ENCODE measurements at places on chromosomes 7 and 10.

DNA sequence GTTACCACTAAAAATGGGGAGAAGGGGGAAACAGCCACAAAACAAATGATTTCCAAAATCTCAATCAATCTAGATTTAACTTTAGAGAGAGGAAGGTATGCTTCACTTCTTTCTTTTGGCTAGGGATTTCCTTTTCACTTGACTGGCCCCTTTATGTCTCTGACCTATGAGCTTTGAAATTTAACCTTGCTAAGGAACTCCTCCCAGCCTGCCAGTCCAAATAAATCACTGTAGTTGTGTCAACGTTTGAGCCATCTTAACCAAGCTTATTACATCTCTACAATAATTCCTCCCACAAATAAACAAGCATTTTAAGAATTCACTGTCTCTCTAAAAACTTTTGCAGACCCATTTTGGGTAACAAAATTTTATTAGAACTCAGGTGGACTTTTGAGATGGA, 315.5 kb upstream of the CELF2 start:
- no peak for DNase-seq

DNA sequence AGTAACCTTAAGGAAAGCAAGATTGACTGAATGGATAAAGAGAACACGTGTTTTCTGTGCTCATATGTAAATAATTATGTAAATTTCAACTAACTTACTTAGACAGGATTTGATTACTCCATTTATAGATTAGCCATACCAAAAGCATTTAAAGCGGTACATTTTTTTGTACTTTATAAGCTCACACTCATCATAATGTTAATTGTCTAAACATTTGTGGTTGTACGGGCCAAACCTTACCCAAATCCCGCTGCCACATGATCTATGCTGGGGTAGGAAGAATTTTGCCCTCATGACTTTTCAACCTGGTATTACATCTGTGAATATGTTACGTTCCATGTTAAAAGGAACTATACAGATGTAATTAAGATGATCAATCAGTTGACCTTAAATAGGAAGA, 29.1 kb downstream of the MKX start:
- DNase-seq: no peak

DNA sequence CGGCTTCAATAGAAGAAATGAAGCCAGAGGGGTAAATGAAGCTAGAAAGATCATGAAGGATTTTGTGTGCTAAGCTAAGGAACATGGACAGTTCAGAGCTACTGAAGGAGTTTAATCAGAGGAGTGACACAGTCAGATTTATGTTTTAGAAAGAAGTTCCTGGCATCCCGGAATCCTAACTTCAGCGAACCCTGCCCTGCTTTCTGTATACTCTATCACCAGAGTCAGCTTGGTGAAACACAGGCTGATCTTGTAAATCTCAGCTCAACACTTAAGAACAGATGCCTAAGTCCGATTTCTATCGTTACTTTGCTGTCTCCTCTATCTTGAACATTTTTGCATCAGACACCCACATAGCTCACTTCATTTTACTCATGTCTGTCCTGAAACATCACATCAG, 9.1 kb downstream of the AHR start:
- DNase-seq: no peak

GRCh38 chr10:28920091-28920490, 242.8 kb downstream of the BAMBI start:
- DNase-seq: no peak

- DNase-seq: no peak
Observed at GRCh38 chr7:47480576-47481538, 101.1 kb downstream of the TNS3 start.

GRCh38 chr10:103127241-103127640, 65.8 kb downstream of the NT5C2 start:
- DNase-seq: no peak

DNA sequence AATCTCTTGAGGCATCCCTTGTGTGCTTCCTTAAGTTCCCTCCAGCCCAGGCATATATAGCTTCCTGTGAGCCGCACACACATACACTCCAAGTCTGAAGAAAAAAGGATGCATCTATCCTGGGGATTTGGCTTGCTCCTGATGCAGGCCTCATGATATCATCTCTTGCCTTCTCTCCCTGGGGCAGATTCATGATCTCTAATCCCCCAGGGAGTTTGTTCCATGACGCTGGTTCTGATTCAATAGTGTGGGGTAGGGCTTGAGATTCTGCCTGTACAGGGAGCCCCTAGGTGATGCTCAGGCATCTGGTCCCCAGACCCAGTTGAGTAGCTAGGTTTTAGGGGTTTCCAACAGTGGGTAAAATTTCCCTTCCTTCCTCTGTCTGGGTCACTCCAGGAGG, 1.5 kb downstream of the PON1 start:
- no peak for DNase-seq

DNA sequence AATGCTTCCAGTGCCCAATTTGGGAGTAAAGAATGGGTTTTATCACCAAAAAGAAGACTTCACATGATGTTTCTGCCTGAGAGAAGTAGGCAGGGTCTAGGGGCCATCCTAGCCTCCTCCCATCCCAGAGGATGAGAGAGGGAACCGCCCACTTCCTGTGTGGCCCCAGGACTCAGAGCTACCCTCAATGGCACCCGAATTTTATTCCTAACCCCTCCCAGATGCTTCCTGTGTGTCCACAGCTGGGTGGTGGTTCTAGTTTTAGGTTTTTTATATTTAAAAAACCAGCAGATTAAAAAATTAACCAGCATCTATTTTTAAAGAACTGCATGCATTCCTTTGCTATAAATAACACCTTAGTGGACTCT, 583.5 kb downstream of the PTPRN2 start:
- DNase-seq: no peak

- no peak for DNase-seq
Observed at GRCh38 chr7:154931906-154932305, 71.0 kb downstream of the PAXIP1 start.

- DNase-seq: no peak
Observed at GRCh38 chr7:80815733-80816132, 103.1 kb downstream of the SEMA3C start.

- DNase-seq: no peak
Observed at GRCh38 chr7:85474234-85474633, 287.4 kb upstream of the SEMA3D start.

GRCh38 chr7:23469150-23469960, 936 bp downstream of the IGF2BP3 start:
- no peak for DNase-seq

DNA sequence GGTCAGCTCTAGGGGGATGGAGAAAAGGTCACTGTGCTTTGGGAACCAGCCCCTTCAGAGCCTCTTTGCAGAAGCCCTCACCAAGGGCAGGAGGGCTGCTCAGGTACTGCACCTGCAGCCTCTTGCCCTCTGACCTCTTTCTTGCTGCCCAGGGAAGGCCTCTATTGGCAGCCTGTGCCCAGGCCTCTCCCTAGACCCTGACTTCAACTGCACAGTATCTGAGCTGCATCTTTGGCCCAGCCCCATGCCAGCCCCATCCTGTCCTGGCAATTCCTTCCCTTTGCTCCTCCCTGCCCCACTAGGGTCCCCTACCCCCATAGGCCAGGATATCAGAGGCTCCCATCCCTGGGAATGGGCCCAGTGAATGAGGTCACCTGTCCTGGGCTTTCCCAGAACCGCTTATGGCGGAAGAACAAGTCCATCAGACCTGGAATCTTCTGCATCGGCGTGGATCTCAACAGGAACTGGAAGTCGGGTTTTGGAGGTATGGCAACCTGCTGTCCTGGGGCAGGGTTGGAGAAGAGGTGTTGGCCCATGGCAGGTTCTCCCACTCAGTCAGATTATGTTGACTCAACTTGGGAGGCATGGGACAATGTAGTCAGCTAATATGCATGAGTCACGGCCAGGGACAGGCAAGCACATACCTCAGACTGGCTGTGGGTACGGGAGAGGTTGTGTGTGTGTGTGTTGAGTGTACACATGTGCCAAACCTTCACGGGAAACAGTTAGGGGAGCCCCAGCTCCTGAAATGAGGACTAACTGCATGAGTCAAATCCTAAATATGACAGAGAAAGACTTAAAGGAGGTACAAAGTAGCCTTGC, 17.1 kb upstream of the CPA1 start:
- no peak for DNase-seq

- no peak for DNase-seq
Observed at GRCh38 chr7:139722604-139723003, 55.2 kb downstream of the HIPK2 start.

- no peak for DNase-seq
Observed at GRCh38 chr7:141071855-141072547, 1.9 kb upstream of the TMEM178B start.

DNA sequence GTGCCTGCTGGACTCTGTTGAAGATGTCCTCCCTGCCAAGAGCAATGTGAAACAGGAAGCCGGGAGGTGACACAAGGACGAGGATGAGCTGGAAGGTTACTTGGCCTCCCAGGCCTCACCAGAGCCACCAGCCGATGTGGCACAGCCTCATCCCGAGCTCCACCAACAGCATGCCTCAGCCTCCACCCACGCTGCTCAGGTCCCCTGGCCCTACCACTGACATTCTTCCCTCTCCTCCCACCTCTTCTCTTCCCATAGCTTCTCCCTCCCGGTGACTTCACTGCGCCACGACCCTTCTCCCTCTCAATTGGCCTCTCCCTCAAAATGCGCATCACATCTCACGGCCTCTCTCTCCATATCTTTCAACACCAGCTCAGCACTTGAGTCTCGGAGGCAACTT, 249.9 kb downstream of the SKAP2 start:
- no peak for DNase-seq

GRCh38 chr10:128777342-128777741, 651.1 kb upstream of the MKI67 start:
- DNase-seq: no peak

DNA sequence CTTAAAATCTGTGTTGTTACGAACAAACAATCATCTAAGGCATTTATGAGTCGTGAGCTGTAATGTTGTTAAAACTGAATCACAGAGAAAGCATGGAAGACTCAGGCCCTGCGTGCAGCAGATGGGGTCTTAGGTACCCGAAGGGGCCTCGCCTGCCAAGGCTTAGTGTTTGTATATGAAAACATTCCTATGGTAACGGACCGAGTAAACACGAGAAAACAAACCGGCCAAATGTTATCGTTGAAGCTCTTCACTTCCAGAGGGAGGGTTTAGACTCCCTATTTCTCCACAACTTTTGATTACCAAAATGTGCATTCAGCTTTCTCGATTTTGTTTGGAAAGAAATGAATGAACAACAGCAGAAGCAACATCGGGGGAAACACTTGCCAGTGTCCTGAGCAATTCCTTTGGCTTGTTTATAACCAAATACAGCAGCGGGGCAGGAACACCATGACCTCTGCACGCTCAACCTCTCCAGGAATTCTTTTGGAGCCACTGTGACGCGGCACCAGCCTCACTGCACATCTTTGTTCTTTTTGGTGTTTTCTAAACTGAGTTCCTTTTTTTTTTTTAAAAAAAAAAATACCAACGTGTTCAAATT, 121.6 kb upstream of the KLF6 start:
- no peak for DNase-seq

DNA sequence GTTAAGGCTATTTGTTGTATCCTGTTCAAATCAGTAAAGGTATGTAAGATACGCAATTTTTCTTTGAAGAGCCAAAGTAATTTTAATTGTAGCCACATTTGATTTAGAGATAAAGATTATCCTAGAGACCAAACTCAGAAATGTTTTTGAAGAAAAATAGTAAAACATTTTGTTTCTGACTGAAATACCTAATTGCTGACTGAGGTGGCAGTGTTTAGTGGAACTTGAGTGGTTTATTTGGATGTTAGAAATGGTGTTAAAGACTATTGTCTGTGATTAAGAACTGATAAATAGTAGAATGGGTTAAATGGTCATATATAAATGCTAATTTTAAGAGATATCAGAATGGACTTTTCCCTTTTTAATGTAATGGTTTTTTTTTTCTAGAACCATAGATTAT, 15.3 kb downstream of the EDRF1 start:
- no peak for DNase-seq

- no peak for DNase-seq
Observed at GRCh38 chr7:92268921-92269320, 23.1 kb downstream of the ANKIB1 start.

DNA sequence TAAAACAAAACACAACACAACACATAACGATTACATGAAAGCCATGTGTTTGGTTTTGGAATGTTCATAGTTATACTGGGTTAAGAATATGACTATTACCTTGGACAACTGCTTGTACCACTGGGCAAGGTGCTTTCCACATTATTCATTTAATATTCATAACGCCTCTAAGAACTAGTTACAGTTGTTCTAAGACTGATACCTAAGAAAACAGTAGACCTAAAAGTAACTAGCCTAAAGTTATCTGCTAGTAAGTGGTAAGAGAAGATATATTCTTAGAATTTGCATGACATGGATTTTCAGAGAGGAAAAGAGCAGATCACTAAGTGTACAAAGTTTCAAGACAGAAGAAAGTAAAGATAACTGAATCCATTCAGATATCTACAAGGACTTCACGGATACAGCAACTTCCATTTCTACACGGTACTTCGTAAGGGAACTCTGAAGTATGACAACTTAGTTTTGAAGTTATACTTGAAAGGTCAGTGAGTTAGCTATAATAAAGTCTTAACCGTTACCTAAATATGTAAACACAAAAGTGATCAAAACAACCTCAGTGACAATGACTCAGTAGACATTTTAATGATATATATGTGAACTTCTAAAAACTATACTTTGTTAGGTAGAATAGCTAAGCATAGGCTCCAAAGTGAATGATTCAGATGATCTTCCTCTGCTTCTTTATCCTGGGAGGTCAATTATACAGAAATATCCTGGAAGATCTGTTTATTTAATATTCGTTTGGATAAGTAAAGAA, 65.1 kb downstream of the MINDY3 start:
- DNase-seq: no peak

DNA sequence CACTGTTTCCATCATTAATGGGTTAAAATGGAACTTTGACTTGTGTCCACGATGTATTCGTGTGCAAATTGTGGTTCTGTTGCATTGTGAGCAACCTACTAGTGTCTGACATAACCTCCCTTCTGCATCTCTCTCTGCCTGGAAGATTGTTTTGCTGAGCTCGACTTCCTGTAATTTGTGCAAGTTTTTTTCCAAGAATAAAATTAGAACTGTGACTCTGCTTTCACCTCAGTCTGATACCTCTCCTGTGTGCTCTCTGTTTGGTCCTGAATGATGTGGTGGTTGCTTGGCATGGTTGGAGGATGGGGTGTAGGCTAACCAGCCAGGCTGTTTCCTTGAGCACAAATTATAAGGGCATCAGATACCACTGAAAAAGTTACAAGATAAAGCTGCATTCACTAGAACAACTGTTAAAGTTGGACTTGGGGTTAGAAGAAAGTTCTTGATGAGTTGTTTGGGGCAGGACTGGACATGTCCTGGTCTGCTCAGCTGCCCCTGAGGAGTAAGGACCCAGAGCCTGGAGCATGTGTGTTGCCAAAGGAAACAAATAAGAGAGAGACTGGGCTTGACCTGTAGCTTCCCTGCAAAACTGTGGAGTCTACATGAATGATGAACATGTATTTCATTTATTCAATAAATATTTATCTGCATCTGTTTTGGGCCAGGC, 1.9 kb upstream of the VOPP1 start:
- DNase-seq: no peak

- DNase-seq: no peak
Observed at GRCh38 chr7:110090110-110090820, 1000.7 kb upstream of the LRRN3 start.

All from stimulated activated CD4-positive, alpha-beta T cell treated with anti-CD3 and anti-CD28 coated beads, Interleukin-15, amount 100 ng/mL, for 1 hour (primary cell).